ENCODE measurements at places on chromosomes 3 and 15.

- no peak for DNase-seq
These were observed 13.8 kb downstream of the DENND4A start for GRCh38 chr15:65778269-65778668.

GRCh38 chr3:123113889-123114450 is 47.1 kb downstream of the PDIA5 start:
- DNase-seq: no peak

DNA sequence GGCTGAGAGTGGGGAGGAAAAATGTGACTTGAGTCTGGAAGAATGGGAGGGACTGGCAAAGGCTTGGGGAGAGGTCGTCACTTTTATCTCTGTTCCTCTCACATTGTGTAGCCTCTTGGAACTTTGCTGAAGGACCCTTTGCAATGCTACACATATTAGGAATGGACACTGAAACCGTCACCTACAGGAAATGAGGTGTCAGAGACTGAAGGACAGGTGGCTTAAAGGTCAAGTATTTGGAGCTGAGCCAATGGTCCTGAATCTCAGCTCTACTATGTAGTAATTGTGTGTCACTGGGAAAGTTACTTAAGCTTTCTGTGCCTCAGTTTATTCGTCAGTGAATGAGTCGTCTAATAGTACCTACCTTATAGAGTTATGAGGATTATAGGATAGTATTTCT is 14.7 kb downstream of the MCTP2 start:
- no peak for DNase-seq

DNA sequence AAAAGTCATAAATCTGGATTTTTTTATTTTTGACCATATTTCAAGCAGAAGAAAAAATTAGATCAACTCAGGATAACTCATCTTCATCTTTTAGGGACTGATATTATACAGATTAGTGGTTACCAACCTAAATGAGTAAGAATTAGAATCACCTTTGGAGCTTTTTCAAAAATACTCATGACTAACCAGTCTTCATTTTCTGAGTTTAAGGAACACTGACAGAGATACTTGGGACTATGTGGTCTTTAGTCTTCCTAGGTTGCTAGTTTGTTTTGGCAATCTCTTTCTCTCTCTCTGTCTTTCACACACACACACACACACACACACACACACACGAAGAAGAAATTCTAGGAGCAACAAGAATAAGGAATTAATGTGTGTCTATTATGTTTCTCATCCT is 50.1 kb downstream of the TMOD3 start:
- no peak for DNase-seq

DNA sequence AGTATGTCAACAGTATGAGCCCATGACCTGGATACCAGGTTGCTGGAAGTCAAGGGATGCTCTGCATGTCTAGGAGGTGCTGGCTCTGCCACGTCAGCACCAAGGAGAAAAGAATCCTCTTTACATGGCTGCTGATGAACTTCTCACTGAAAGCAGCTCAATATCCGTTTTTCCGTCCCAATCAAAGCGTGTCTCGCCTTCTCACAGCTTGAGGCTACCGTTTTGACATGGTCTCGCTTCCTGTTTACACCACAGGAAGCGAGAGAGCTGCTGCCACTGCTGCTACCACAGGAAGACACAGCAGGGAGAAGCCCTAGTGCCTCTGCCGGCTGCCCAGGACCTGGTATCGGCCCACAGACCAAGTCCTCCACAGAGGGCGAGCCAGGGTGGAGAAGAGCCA is 27.3 kb downstream of the STARD5 start:
- peak; percentile 51 for DNase-seq

DNA sequence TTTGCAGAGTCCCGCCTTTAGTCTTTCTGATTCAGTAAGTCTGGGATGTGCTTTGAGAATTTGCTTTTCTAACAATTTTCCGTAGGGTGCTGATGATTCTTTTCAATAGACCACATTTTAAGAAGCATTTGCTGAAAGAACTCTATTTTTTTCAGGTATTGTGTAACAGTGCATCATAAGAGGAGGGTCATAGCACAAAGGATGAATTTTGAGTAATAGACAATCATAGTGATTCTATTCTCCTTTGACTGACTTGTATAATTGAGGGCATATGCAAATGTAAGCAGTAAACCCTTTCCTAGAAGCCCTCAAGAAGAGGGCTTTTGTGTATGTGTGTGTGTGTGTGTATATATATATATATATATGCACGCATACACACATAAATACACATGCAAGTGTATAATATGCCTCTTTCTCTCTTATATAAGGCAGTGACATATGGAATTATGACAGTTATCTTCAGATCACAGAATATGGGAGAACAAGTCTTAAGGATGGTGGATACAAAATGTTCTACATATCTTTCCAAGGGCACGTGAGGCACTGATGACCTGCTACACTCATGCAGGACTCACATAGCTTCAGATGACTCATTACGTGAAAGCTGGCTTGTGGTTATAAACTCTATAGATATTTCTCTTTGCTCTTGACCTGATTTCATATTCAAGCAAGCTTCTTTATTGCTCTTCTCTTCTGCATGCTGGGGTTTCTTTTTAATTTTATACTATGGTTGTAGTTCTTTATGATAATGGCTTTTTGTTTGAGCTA is 6.5 kb upstream of the PLSCR1 start:
- no peak for DNase-seq

DNA sequence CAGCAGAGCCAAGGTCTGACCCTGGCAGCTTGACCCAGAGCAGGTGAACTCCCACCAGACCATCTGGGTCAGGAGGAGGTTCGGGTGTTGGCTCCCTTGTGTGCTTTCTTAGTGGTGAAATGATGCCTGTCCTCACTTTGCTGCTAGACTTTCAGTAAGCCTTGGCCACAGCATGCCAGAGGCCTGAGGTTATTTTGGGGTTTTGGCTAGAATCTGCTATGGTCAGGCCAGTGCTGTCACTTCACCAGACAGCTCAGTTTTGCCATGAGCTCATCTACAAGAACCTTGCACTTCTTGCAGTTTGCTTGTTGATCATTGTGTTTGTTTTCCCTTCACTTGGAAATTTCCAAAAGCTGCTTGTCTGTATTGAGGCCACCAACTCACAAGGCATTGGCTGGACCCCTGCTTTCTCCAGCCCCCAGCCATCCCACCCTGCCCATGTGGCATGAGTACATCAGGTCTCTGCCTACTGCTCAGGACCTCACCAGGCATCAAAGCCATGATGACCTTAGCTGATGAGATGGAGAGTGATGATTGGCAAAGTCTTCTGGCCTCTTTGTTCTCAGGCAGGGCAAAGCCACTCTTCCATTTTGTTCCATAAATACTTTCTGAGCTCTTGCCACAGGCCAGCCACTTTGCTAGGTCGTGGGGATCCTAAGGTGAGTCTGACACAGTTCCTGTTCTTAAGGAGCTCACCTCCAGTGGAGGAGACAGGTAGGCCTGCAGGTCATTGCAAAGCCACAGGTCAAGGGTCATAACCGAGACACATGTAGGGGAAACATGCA is 122.6 kb downstream of the ARNT2 start:
- DNase-seq: no peak

- DNase-seq: peak; percentile 53
These were observed 5.2 kb downstream of the LINS1 start for GRCh38 chr15:100596792-100597191.

DNA sequence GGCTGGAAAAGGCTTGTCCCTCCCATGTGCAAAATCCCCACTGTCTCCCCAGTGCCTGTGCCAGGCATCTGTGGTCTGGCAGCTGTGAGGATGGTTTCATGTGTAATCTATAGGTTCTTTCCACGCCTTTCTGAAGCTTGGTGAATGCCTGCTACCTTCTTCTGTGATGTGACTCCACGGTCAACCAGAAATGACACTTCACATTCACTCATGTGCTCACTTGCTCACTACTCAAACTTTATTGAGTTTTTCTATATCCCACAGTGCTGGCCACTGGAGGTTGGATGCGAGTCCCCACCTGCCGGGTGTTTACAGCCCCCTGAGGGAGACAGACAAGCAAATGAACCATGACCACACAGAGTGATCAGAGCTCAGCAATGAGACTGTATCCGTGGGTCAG is 27.9 kb upstream of the TLE3 start:
- no peak for DNase-seq

DNA sequence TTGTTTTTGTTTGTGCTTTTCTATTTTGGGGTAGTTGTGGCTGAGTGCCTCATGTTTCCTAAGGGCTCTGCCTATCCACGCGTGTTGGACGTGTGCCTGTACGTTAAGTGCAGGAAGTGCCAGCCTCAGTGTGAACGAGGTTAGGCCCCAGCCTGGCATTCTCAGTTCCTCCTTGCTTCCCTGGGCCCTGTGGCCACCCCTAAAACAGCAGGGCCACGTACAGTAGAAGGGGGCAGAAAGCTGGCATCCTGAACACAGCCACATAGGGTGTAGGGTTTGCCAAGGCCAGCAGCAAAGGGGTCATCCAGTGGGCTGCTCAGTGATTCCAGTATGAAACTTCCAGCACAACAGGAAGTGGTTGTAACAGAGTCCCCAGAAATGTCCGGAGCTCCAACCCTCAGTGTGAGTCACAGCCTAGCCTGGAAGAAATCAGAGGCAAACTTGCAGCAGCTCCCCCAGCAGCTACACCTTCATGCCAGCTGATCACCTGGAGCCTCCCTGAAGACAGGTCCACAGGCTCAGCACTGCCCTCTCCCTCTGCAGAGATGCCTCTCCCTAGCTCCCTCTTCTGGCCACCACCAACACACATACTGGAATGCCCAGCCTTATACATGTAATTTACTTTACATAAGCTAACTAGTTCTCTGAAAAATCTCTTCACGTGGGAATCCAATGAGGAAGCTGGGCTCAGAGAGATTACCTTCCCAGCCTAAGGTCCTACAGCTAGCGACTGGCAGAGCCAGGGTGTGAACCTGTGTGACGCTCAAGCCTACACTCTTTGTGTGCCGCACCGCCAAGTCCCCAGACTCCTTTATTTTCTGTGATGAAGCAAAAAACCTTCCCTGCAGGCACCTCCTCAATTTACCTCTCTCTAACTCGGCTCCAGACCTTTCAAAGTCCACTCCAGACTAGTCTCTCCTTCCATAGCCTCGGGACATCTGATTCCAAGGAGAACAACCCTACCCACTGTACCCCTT is 26.6 kb downstream of the ILDR1 start:
- no peak for DNase-seq

DNA sequence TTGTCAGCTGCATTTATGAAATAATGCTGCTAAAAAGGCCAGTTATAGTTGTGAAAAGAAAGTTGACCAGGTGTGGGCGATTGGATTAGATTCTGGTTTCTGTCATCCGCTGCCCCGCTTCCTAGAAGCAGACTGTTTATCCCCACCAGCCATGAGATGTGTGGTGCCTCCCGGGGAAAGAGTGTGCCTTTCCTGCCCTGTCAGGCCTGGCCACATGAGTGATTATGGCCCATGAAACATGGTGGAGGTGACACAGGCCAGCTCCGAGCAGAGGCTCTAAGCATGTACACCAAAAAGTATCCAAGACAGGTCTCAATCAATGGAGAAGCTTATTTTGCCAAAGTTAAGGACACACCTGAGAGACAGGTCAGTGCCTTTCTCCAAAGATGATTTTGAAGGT is 85.4 kb upstream of the ABHD2 start:
- DNase-seq: no peak

DNA sequence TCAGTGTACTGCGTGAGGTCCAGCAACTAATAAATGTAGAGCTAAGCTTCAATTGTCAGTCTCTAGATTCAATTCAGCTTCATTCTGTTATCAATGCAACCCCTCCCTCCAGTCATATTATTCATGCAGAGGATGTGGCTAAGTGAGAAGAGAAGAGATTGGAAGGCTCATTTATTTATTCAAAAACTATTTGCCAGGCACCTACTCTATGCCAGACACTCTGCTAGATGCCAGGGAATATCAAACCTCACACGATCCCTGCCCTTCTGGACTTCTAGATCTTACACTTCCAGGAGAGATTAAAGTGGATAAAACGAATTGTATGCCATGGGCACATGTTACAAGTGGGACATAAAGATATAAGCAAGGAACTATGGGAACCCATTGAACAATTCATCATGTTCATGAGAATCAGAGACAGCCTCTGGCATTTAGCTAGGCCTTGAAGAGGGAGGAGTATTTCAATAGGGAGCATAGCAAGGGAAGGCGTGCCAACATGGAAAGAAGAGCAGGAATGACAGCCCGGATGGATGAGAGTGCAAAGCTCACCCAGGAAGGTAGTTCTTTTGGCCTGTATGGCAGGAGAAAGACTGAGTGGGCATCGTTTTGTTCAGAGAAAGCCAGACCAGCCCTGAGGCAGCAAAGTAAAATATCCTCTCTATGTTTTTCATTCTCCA is 75.4 kb downstream of the FGF12 start:
- no peak for DNase-seq

GRCh38 chr15:43762824-43763223 is 13.9 kb downstream of the ELL3 start:
- no peak for DNase-seq

DNA sequence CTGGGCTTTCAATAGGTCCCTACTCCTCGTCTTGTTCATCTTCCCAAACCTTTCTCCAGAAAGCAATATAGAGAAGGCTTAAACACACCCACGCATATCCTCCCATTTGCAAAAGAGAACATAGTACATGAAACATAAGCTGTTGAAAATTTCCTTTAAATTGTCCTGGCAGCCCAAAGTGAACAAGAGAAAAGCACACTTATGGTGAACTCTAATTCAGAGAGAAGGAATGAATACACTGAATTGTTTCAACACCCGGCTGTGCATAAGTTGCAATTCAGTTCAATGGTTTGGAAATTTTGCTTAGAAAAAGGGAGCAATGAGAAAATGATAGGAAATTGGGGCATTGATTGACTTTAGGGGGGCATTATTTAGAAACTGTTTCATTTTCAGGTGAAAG is 202.6 kb downstream of the TIGIT start:
- DNase-seq: no peak

- no peak for DNase-seq
These were observed 77.7 kb downstream of the CBLB start for GRCh38 chr3:105791131-105791530.

GRCh38 chr3:71369701-71370391 is 213.7 kb downstream of the FOXP1 start:
- DNase-seq: no peak
